Liver (tissue), 10 donors: ENCODE measurements at places on chromosomes 5 and 9. TPM values are rescaled to one million over a fixed set of nuclear protein-coding genes. Genes with fewer than 3 reads are reported as not detected.
A peak's percentile ranks its signal among the peaks of the same experiment; 100 is the strongest.

Gene LOX
- 0.84 TPM for total RNA-seq

GRCh38 chr9:38185647-38186403 lies 116.8 kb upstream of the SHB start:
- no peaks in the 10 kb centered on the region for H3K36me3 ChIP-seq
- no peaks in the 10 kb centered on the region for H3K4me1 ChIP-seq
- DNase-seq: no peak
- H3K27me3 ChIP-seq: no peaks in the 10 kb centered on the region
- no peak overlapping the region for H3K4me3 ChIP-seq
- H3K27ac ChIP-seq: no peak overlapping the region

GRCh38 chr9:137486545-137487453 lies 27.7 kb upstream of the NSMF start:
- no peaks in the 10 kb centered on the region for H3K27me3 ChIP-seq
- H3K27ac ChIP-seq: no peak overlapping the region
- H3K36me3 ChIP-seq: peaks cover 19% of the 10 kb centered on the region
- peaks cover 5% of the 10 kb centered on the region for H3K4me1 ChIP-seq
- DNase-seq: no peak

DNA sequence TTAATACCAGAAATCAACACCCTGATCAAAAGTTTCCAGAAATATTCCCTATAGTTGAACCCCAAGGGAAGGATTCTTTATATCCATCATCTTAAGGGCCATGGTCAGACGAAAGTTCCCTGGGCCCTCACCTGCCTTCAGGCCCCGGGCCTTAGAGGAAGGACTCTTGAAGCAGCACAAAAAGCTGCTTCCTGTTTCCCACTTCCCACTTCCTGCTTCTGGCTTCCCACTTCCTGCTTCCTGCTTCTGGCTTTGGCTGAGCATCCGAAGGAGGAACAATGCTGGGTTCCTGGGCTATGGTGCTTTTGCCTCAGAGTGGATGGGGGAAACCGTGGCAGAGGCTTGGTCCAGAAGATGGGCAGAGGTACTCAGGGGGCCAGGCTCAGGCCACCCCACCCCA lies 25.8 kb upstream of the DAP start:
- DNase-seq: no peak
- H3K36me3 ChIP-seq: no peaks in the 10 kb centered on the region
- H3K4me1 ChIP-seq: no peaks in the 10 kb centered on the region

Gene BTNL9
- 12.0 TPM for total RNA-seq

- no peaks in the 10 kb centered on the region for H3K27me3 ChIP-seq
- no peak overlapping the region for H3K27ac ChIP-seq
- no peaks in the 10 kb centered on the region for H3K36me3 ChIP-seq
- H3K4me3 ChIP-seq: no peak overlapping the region
- no peaks in the 10 kb centered on the region for H3K4me1 ChIP-seq
Observed at GRCh38 chr5:65801352-65801783, 79.4 kb downstream of the NLN start.

Gene CATSPER3
- total RNA-seq: 0.28 TPM

DNA sequence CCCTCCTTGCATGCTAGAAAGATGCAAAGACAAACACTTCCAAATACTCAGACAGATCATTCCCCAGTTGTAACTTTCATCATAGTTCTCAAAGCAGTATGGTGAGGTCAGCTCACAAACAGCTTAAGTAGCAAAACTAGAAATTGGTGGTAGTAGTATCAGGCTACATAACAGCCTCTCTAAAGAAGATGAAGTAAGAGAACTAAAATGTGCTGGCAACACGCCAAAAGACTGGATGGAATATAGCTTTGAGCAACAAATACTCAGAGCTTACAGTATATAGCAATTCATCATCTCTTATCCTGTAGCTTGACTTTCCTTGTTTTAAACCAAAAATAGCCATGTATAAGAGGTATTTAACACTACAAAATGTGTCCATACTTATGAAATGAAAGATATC lies 7.5 kb downstream of the PFDN1 start:
- H3K27me3 ChIP-seq: no peaks in the 10 kb centered on the region
- DNase-seq: peak; percentile 38
- H3K36me3 ChIP-seq: no peaks in the 10 kb centered on the region

Gene TMEM252
- total RNA-seq: 0.17 TPM

GRCh38 chr5:176664886-176665285 lies 17.6 kb downstream of the TSPAN17 start:
- H3K27me3 ChIP-seq: no peaks in the 10 kb centered on the region
- no peak for DNase-seq
- H3K4me3 ChIP-seq: no peak overlapping the region

GRCh38 chr5:53167836-53168235 lies 58.3 kb upstream of the MOCS2 start:
- H3K4me1 ChIP-seq: peaks cover 18% of the 10 kb centered on the region
- H3K27me3 ChIP-seq: no peaks in the 10 kb centered on the region
- H3K4me3 ChIP-seq: no peak overlapping the region
- no peak for DNase-seq

DNA sequence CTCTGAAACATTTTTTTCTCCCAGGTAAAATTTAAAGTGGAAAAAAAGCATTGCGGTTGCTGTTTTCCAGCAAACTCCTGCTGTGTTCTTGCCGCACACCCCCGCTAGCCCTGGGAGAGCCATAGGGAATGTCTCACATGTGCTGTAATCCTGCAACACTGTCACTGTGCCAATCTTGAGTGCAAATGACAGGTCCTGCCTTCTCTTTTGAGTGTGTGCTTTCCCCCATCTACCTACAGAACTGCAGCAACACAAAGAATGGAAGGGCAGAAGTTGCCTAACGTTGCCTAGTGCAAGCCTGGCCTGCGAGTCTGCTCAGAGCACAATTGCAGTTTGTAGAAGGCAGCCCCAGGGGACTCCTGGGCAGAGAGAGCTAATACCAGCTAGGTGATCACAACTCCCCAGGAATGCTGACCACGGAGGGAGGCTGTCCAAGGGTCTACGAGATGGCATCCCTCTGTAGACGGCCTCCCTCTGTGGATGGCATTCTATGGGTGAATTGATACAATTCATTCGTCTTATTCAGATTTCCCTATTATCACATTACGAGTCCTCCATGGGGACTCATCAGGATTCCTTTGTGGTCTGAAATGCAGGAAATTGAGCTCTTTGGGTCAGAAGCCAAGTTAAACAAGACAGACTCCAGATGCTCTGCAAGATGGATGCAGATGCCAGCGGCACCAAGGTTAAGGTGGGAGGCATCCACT lies 172.6 kb upstream of the S1PR3 start:
- no peak for DNase-seq
- H3K27me3 ChIP-seq: no peaks in the 10 kb centered on the region
- no peaks in the 10 kb centered on the region for H3K36me3 ChIP-seq
- no peak overlapping the region for H3K4me3 ChIP-seq

Gene CHSY3
- 2.3 TPM for total RNA-seq

- no peak overlapping the region for H3K27ac ChIP-seq
- no peaks in the 10 kb centered on the region for H3K27me3 ChIP-seq
- no peaks in the 10 kb centered on the region for H3K4me1 ChIP-seq
- DNase-seq: no peak
- H3K4me3 ChIP-seq: no peak overlapping the region
Observed at GRCh38 chr9:92737216-92737606, 27.4 kb downstream of the BICD2 start.

- no peaks in the 10 kb centered on the region for H3K4me1 ChIP-seq
- no peak overlapping the region for H3K27ac ChIP-seq
- H3K36me3 ChIP-seq: no peaks in the 10 kb centered on the region
Observed at GRCh38 chr5:17076272-17076671, 140.2 kb upstream of the MYO10 start.

Gene OLFML2A
- total RNA-seq: 0.56 TPM

DNA sequence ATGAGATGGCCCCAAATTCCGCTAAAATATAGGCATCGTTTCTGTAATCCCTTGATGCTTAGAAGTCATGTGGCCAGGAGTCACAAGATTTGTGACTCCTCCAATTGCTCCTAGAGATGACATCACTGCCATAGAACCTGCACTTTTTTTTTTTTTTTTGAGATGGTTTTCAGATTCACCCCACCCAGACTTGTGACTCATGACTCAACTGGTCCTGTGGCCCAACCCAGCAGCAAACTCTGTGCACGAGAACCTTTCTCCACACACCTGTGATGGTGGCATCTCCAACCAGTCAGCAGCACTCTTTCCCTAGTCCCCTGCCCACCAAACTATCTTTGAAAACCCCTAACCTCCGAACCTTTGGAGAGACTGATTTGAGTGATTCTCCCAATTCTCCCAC lies 414.0 kb downstream of the MED10 start:
- no peaks in the 10 kb centered on the region for H3K36me3 ChIP-seq
- DNase-seq: no peak
- no peaks in the 10 kb centered on the region for H3K27me3 ChIP-seq
- H3K4me3 ChIP-seq: no peak overlapping the region
- no peak overlapping the region for H3K27ac ChIP-seq

Gene C7
- total RNA-seq: 268 TPM

- H3K4me3 ChIP-seq: no peak overlapping the region
- no peaks in the 10 kb centered on the region for H3K36me3 ChIP-seq
- no peak for DNase-seq
- H3K27me3 ChIP-seq: no peaks in the 10 kb centered on the region
- no peak overlapping the region for H3K27ac ChIP-seq
Observed at GRCh38 chr9:119634006-119634405, 264.8 kb upstream of the BRINP1 start.

DNA sequence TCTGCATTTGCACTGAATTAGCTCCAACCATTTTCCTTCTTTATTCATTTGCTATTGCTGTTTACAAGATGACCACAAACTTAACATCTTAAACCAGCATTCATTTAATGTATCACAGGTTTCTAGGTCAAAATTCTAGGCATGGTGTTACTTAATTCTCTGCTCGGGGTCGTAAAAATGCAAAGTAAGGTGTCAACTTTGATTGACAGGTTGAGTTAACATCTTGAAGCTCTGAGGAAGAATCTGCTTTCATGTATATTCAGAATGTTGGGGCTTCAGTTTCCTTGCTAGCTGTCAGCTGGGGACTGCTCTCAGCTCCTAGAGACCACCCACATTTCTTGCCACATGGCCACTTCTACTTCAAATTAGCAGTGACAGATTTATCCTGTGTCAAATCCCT lies 348.7 kb upstream of the GRIN3A start:
- no peaks in the 10 kb centered on the region for H3K36me3 ChIP-seq

DNA sequence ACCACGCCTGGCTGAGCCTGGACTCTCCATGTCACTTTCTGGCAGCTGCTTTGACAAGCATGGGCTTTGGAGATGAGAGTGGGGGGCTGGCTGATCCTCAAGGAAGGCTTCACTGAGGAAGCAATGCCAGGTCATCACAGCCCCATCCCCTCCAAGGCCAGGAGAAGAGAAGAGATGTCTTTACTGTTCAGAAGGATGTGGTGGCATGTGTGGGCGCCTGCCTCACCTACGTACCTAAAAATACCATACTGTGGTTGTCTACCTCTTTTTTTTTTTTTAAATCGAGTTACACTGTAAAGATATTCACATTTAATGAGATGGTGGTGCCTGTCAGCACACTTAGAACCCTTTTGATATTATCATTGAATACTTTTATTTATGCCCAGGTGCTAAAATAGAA lies 26.4 kb upstream of the CTNNA1 start:
- no peaks in the 10 kb centered on the region for H3K36me3 ChIP-seq
- H3K4me1 ChIP-seq: no peaks in the 10 kb centered on the region
- H3K27ac ChIP-seq: no peak overlapping the region
- no peak for DNase-seq
- H3K27me3 ChIP-seq: no peaks in the 10 kb centered on the region
- H3K4me3 ChIP-seq: no peak overlapping the region

Gene PCDHB13
- 0.19 TPM for total RNA-seq

DNA sequence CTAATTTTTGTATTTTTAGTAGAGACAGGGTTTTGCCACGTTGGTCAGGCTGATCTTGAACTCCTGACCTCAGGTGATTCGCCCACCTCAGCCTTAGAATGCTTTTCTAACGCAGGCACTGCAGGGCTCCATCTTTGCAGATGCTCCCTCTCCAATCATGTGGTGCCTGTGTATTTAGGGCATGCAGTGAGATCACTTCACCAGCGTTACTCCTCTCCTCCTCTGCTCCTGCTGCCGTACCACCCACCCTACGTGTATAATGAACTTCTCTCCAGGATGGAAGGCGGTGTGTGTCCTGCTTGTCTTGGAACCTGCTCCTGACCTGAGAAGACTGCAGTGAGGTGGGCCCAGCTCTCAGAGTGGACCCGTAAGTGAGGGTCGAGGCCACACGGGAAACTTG lies 13.6 kb upstream of the CFAP157 start:
- H3K4me1 ChIP-seq: no peaks in the 10 kb centered on the region
- no peak overlapping the region for H3K27ac ChIP-seq
- no peak for DNase-seq
- no peaks in the 10 kb centered on the region for H3K27me3 ChIP-seq

Gene SEMA6A
- total RNA-seq: 4.2 TPM

GRCh38 chr5:146027751-146028150 lies 77.6 kb downstream of the PLAC8L1 start:
- no peak for DNase-seq
- H3K4me3 ChIP-seq: no peak overlapping the region
- no peaks in the 10 kb centered on the region for H3K36me3 ChIP-seq
- no peaks in the 10 kb centered on the region for H3K4me1 ChIP-seq

- no peaks in the 10 kb centered on the region for H3K36me3 ChIP-seq
- peak overlapping the region; percentile 77 for H3K27ac ChIP-seq
- H3K27me3 ChIP-seq: no peaks in the 10 kb centered on the region
- no peak for DNase-seq
- peaks cover 29% of the 10 kb centered on the region for H3K4me1 ChIP-seq
Observed at GRCh38 chr5:148384380-148384737, 601 bp downstream of the FBXO38 start.

Gene RASGEF1C
- total RNA-seq: not detected

Gene POU5F2
- 0.61 TPM for total RNA-seq

- peak overlapping the region; percentile 51 for H3K27ac ChIP-seq
- no peak overlapping the region for H3K4me3 ChIP-seq
- no peaks in the 10 kb centered on the region for H3K4me1 ChIP-seq
- H3K27me3 ChIP-seq: no peaks in the 10 kb centered on the region
Observed at GRCh38 chr5:163915481-163915961, 410.1 kb downstream of the MAT2B start.

- H3K27me3 ChIP-seq: no peaks in the 10 kb centered on the region
- no peak overlapping the region for H3K4me3 ChIP-seq
- DNase-seq: no peak
- no peaks in the 10 kb centered on the region for H3K4me1 ChIP-seq
Observed at GRCh38 chr5:40315126-40315525, 364.6 kb upstream of the PTGER4 start.

Gene PCDHB8
- 0.08 TPM for total RNA-seq

- H3K4me3 ChIP-seq: no peak overlapping the region
- DNase-seq: no peak
- peaks cover 34% of the 10 kb centered on the region for H3K4me1 ChIP-seq
- H3K27me3 ChIP-seq: peaks cover 6% of the 10 kb centered on the region
- no peaks in the 10 kb centered on the region for H3K36me3 ChIP-seq
Observed at GRCh38 chr9:137044502-137045177, 1.3 kb downstream of the NPDC1 start.
